ENCODE measurements at places on chromosomes 6 and 20.

- no peak for DNase-seq
Observed at GRCh38 chr20:62377064-62377461, 9.8 kb upstream of the RPS21 start.

DNA sequence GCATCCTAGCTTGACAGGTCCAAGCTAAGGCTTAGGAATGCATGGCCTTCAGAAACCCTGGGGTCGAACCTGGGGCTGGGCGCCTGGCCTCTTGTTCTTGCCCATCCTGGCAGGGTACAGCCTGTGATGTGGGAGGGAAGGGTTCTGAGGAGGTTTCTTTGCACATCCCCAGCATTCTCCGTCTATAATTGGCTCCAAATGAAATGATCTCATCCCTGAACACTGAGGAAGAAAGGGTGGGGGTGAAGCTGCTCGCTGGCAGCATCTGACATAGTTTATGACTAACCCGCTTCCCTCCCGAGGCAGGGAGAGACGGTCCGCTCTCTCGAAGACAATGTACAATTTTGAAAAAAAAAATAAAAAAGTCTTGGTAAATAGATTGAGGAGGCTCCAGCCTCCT, 67.1 kb upstream of the ZNFX1 start:
- DNase-seq: peak; percentile 95

DNA sequence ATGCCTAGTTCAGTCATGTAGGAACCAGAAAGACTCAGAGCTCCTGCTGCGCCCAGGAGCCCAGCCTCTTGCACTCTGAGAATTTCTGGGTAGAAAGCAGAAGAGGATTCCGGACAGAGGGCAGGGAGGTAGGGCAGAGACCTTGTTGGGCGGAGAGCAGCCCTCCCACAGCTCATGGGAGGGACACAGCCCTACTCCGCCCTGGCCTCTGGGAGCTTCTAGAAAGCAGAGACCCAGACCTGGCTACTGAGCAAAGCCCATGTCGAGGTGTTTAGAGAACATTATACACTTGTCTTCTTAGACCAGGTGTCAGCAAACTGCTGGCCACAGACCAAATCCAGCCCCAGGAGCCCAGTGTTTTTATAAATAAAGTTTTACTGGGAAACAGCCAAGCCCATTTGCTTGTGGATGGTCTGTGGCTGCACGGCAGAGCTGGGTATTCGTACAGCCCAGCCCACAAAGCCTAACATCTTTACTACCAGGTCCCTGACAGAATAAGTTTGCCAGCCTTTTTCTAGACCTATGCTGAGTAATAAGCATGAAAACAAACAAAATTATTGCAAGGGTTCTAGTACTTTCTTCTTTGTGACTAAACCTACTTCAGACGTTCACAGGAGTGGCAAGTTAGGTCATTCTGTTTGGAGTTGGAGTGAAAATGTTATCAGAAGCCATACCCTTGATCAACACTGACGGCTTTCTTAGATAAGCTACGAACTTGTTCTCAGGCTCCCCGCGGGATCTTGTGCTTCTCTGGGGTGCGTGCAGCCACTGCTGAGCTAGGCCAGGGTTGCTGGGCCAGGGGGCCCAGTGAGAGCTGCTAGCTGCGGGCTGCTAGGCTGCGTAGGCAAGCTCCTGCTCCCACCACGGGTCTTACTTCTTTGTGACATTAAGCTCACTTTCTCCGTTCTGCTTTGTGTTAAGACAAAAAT, 235.1 kb upstream of the FOXQ1 start:
- DNase-seq: no peak

DNA sequence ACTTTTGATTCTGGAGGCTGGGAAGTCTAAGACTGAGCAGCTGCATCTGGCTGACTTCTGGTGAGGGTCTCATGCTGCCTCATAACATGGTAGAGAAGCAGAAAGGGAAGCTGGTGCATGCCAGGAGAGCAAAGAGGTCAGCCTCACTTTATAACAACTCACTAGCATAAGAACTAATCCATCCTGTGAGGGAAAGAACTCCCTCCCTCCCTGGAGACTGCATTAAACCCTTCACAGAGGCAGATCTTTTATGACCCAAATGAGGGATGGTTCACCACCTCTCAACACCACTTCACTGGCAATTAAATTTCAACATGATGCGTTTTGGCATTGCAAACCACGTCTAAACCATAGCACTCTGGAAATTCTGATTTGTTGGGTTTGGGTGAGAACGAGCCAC, 33.9 kb downstream of the STXBP5 start:
- DNase-seq: no peak

GRCh38 chr20:49832632-49833327, 20.2 kb downstream of the SLC9A8 start:
- no peak for DNase-seq

GRCh38 chr6:167013067-167013466, 13.9 kb downstream of the CEP43 start:
- no peak for DNase-seq

DNA sequence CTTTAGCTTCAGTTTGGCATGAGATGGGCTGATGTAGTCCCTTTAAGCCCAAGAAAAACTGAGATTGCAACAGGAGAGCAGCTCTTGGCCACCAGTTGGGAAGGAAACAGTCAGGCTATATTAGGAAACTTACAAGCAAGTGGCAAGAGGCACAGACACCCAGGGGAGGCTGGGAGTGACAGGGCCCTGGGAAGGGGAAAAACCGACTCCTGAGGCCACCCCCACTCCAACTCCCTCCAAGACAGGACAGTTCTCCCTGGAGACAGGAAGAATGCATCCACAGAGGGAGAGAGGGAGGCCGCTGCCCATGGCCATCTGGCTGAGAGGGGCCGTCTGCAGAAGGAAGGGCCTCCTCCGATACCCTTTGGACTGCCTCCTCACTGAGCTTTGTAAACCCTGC, 20.5 kb downstream of the JPH2 start:
- DNase-seq: peak; percentile 46

GRCh38 chr20:63130658-63131577, 85.0 kb downstream of the YTHDF1 start:
- DNase-seq: no peak

DNA sequence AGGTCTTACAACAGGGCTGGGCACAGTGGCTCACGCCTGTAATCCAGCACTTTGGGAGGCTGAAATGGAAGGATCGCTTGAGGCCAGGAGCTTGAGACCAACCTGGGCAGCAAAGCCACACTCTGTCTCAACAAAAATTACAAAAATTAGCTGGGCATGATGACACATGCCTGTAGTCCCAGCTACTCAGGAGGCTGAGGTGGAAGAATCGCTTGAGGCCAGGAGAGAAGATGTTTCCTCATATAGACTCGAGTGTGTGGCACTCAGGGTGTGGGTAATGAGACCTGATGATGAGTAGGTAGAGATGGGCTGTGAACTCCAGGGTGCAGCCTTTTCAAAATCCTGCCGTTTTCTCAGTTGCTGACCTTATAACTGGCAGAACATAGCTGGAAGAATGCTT, 125.3 kb upstream of the FOXO3 start:
- no peak for DNase-seq

Data from HFFc6 (cell line).